ENCODE measurements at places on chromosomes 2 and 18. TPM values are rescaled to one million over a fixed set of nuclear protein-coding genes. Genes with fewer than 3 reads are reported as not detected.

Gene PID1
- total RNA-seq, result 1.0 TPM

Gene FEV
- total RNA-seq, result not detected

Gene B4GALT6
- 6.9 TPM for total RNA-seq

Gene POMC
- total RNA-seq, result not detected

Gene DSG4
- total RNA-seq, result not detected

Gene CFC1
- total RNA-seq, result not detected

Gene NT5DC4
- not detected for total RNA-seq

Gene NXPH2
- total RNA-seq, result not detected

Gene AQP12B
- not detected for total RNA-seq

Gene GPR35
- 1.6 TPM for total RNA-seq

Gene SPDYA
- total RNA-seq, result 0.69 TPM

Gene ERCC3
- 50.9 TPM for total RNA-seq

Gene TTN
- 0.05 TPM for total RNA-seq

Gene DYSF
- total RNA-seq, result 10.2 TPM

Data from renal cortical epithelial cell (primary cell).